Left ventricle myocardium superior (tissue), 1 donor: ENCODE measurements at places on chromosomes 12 and 14. TPM values are rescaled to one million over a fixed set of nuclear protein-coding genes. Genes with fewer than 3 reads are reported as not detected.

DNA sequence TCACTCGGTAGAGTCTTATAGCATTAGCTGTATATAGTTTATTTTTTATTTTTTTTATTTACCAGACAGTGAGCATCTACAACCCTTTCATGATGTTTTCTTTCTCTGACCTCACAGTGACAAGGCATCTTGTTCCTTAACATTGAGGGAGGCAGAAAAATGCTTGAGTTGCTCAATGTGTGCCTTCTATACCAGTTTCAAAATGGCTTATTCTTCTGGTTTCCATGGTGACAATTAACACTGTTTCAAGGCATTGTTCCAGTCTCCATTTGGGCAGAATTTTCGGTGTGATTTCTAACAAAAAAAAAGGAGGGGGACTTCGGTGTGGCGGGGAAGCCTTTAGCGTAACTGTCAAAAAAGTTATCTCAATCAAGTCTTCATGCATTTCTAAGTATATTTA is 209.7 kb upstream of the NPAS3 start:
- DNase-seq = no peak

CLEC14A gene
- total RNA-seq = 33.1 TPM

- no peak for DNase-seq
These were observed 1.3 kb downstream of the SETD3 start for GRCh38 chr14:99479160-99479905.

RD3L gene
- total RNA-seq = 29.8 TPM

DNA sequence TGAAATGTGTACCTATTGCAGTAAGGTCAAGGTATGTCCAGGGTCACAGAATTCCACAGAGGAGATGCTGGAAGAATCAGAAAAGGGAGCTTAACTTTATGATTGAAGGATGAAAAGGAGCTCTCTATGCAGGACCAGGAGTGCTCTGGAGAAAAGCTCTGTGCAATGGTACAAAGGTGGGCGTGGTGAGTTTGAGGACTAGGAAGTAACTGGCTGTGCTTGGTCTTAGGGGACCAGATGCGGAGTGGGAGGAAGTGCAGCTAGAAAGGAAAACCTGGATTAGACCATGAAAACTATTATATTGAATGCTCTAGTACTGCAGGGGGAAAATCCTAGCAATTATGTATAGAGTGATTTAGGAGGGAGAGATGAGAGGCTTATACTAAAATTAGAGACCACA is 56.8 kb downstream of the BTG1 start:
- no peak for DNase-seq

DNA sequence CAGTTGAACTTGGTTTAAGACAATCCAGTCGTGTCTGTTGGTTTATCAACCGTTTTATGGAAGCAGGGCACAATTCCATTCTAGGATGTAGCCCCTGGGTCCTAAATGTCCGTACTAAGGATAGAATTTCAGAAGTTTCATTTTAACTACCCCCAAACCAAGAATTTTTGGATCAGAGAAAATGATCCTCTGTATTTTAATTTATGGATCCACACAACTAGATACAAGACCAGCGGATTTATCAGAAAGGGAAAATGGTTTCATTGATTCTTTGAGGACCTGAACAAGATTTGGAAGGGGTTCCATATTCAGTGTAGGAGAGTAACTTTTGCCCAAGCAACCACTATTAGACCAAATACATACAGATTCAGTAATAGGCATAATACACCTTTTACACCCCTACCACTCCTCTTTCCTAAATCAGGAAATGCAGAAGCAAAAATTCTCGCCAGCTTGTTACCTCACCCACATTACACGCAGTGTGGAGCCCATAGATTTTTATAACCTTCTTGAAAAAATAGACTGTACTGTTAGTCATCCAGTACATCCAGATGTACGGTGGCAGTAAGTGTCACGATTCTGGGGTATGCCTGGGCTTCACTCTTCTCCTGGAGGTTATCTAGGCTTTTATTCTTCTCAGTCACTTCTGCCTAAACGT is 1.4 kb upstream of the FBXL14 start:
- no peak for DNase-seq

GRCh38 chr14:102952276-102952675 is 29.8 kb downstream of the AMN start:
- DNase-seq = no peak

GRCh38 chr12:31346267-31346666 is 20.3 kb upstream of the SINHCAF start:
- DNase-seq = no peak

- no peak for DNase-seq
These were observed 974 bp downstream of the BTBD7 start for GRCh38 chr14:93331728-93332396.

DNA sequence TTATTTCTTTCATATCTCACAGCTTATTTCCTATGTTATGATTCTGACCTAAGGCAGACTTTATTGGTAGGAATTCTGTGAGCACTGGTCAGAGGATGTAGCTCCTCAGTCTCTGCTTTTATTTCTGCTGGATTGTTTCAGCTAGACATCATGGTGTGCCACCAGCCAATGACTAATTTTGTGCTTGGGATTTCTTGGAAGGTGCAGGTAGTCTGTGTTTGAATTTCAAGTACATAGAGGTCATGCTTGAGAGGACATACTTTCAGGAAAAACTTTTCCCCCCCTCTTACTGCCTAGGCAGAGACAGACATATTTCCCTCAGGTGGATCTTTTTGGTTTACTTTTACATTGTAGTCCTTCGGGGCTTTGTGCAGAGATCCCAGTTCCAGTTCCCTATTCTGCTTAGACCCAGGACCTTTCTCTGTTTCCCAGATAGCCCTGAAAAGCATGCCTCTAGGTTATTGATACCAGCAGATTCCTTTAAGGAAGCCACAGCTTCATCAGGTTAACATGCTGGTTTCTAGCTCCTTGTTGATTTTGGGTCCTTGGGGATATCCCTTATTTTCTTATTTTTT is 28.6 kb downstream of the BRMS1L start:
- DNase-seq = no peak

DNA sequence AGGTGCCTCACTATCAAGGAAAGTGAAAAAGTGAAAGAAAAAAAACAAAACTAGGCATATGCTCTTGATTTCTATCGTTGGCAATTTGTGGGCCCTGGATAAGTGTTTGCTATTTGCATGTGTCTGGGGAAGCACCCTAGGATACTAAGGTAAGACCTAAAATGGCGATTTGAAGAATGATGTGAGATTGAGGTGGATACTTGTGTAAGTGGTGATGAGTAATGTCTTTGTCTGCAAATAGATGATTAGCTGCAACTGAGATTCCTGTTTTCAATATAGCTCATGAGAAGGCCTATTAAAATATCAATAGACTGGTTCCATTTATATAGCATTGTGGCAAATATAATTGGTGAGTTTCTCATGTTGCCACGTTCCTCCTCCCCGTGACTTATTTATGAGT is 261.7 kb downstream of the NEDD1 start:
- DNase-seq = no peak

DNA sequence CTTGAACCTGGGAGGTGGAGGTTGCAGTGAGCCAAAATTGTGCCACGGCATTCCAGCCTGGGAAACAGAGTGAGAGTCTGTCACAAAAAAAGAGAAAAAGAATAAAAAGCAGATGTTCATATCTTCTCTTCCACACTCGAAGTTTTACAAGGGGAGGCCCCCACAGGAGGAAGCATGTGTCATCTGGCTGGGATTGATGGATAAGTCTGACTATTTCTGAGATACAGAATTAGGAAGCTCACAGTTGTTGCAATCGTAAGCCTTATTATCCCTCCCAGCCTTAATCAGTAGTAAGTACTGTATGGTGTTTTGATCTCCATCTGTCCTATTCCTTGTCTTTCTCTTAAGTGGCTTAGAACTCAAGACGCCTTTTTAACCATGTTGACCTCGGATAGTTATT is 31.9 kb upstream of the RASSF8 start:
- no peak for DNase-seq

GRCh38 chr14:91173221-91173670 is 59.4 kb downstream of the DGLUCY start:
- peak; percentile 88 for DNase-seq

- DNase-seq = peak; percentile 39
These were observed 2.0 kb downstream of the ERP27 start for GRCh38 chr12:14936224-14936861.

DNA sequence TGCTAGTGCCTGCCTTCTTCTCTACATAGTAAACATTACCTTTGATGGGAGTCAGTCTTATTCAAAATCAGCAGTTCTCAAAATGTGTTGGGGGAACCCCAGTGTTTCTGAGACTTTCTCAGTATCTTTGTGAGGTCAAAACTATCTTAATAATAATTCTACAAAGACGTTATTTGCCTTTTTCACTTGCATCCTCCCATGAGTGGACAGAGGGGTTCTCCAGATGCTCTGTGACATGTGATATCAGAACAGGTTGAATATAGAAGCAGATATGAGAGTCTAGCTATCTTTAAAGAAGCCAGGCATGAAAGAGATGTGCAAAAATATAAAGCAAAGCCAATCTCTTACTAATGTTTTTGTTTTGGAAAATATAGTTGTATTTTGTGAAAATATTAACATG is 144.7 kb downstream of the KTN1 start:
- DNase-seq = no peak

DNA sequence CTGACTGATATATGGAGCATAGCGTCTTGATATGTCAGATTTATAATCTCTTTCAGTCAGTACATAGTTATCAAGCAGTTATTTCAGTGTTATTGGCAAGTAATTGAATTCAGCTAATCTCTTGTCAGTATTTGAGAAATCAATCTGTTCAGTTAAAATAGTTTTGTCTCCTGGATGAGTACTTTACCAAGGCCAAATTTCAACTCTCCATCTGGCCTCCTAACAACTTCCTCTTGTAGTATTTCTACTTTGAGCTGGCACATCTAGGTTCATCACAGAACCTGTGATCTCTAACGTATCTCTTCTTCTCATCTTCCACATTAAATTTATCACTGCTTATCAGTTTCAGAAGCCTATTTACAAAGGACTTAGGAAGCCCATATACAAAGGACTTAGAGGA is 690.5 kb downstream of the C12orf50 start:
- DNase-seq = no peak

GRCh38 chr14:80215756-80216581 is 4.7 kb upstream of the DIO2 start:
- peak; percentile 60 for DNase-seq

DNA sequence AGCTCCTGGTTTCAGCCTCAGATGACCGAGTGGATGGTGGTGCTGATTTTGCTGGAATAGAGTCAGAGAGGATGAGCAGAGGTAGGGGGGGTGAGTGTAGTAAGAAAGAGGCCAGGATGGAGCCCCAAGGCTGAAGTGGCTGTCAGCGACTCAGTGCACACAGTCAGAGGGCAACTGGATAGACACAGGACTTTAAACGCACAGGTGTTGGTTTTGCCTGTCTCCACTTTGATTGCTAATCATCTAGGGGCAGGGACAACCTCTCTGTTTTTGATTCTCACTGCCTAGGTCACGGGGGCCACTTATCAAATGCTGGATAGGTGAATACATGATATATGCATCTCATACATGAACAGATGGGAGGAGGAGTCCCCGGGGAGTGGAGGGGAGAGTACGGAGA is 99.5 kb downstream of the EGLN3 start:
- no peak for DNase-seq

- no peak for DNase-seq
These were observed 182.4 kb downstream of the DICER1 start for GRCh38 chr14:94974893-94975292.

DNA sequence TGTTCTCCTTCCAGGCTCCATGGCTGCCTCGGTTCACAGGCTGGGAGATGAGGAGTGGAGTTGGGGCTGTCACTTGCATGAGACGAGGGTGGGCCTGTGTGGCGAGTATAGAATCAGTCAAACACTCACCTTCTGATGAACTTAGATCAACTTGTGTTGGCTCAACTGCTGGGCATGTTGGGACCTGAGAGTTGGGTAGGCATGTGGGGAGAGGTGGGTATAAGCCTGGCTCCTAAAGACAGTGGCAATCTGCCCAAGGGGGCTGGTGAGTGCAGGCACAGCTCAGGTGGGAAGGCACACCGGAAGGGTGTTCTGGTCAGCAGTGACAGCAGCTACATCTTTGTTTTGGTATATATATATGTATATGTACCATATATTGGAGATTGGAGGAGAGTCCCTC is 30.1 kb upstream of the TDRD9 start:
- DNase-seq = no peak

DNA sequence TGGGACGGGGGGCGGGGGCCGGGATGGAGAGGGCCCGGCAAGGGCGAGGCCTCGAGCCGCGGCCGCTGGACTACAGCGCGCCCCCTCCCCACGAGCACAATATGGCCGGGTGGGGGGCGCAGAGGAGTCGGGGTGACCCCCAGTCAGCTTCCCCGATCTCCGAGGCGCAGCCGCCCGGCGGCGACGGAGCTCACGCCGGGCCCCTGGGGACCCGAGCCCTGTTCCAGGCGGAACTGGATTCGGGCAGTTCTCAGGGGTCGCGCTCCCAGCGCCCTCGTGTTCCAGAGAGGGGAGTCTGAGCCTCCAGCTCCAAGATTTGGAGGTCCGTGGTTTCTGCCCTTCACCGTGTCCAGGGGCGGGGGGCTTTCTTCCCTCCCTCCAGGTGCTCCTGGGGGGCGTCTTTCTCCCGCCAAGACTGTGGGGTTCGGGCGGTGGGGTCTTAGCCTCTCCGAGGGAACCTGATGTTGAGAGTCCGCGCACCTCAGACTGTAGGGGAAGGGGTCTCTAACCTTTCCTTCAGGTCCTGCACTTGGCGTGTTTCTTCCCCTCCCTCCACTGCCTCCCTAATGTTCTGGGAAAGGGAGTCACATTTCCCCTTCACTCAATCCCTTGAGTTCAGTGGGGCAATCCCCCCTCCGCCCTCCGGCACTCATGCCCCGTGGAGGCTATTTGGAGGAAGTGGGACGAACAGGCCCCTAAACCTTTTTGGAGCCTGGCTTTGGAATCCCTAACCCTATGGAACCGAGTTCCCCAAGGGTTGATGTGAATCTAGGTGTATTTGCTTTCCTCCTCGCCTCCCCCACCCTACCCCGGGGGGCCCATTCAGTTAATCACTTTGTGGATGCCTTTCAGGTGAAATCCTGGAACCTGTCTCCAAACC is 584 bp downstream of the ACVR1B start:
- peak; percentile 60 for DNase-seq

DNA sequence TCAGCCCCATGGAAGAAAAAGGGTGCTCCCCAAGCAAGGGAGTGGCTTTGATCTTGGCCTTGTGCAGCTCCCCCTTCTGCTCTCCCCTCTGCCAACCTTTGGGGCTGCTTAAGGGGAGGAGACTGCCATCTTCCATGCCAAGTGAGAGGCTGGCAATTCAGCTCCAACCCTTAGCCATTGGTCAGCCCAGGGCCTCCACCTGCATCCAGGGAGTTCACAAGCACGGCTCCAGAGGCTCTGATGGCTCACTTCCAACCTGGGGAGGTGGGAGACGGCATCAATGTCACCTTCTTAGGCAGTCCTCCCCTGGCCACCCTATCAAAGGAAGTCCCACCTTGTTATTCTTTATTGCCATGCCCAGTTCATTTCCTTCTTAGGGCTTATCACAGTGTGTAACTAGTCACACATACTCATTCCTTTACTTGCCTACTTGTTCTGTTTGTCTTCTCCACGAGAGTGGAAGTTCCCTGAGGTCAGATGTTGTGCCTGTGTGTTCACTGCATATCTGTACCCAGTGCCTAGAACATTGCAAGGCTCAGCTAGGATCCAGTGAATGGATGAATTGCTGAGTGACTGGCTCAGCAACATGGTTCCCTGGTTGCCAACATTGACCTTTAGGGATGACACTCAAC is 5.0 kb downstream of the HDAC7 start:
- peak; percentile 21 for DNase-seq
